ENCODE measurements at places on chromosomes 13 and 19.

GRCh38 chr13:73399347-73400216 lies 340.8 kb downstream of the KLF5 start:
- DNase-seq: no peak

DNA sequence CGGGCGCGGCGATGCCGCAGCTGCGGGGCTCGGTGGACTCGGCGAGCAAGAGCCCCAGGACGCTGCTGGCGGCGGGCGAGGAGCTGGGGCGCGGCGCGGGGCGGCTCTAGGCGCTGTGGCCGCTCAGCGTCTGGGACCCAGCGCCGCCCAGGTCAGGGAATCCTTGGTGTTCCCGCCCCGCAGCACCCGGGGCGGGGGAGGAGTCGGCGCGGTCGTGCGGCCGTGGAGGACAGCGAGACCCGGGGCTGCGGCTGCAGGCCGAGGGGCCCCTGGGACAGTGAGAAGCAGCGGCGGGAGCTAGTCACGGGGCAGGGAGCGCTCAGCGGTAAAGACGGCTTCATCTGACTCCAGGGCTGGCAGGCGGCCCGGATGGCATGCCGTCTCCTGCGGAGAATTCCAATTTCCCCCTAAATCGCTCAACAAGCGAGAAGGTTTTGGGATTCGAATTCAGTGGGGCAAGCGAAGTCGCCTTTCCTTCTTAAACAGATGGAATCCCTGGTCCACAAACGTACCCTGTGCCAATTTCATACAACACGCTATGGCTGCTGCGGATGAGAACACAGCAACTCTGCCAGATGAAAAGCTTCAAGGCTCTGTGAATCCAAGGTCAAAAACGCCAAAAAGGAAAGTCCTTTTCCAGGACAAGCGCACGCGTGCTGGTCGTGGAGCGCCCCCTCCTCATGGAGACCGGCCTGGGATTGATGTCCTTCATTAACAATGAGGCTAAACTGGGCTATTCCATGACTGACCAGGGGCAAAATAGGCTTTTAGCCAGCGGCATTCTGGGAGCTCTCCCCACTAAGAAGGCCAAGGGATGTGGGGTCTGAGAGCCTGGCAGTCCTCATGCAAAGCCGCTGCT lies 4.2 kb upstream of the ZSCAN4 start:
- DNase-seq: no peak

DNA sequence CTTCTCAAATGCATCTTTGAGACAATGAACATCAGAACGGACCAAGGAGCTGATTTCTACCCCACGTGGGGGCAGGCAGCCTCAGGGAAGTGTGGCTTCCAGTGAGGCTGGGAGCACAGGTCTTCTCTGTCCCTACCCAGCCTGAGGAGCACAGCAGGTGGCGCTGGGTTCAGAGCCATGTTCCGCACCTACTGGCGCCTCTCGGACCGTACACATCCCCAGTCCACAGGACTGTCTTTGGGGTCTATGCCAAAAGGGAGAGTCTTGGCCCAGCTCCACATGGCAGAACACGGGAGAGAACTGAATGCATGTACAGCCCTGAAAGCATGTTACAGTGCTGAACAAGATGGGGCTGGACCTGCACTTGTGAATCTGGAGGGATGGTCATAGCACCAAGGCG lies 22.6 kb downstream of the SUGP1 start:
- no peak for DNase-seq

GRCh38 chr19:18300930-18301717 lies 19.7 kb upstream of the JUND start:
- no peak for DNase-seq

- no peak for DNase-seq
These were observed 28.0 kb downstream of the WDR88 start for GRCh38 chr19:33159893-33160292.

- DNase-seq: no peak
These were observed 460.7 kb downstream of the GPC6 start for GRCh38 chr13:93687261-93687660.

Measured in CD4-positive, alpha-beta T cell treated with Interleukin-6 at 100 ng/mL for 8 hours (primary cell).